Progenitor cell of endocrine pancreas (in vitro differentiated cells): ENCODE measurements at places on chromosomes 7 and 10.

DNA sequence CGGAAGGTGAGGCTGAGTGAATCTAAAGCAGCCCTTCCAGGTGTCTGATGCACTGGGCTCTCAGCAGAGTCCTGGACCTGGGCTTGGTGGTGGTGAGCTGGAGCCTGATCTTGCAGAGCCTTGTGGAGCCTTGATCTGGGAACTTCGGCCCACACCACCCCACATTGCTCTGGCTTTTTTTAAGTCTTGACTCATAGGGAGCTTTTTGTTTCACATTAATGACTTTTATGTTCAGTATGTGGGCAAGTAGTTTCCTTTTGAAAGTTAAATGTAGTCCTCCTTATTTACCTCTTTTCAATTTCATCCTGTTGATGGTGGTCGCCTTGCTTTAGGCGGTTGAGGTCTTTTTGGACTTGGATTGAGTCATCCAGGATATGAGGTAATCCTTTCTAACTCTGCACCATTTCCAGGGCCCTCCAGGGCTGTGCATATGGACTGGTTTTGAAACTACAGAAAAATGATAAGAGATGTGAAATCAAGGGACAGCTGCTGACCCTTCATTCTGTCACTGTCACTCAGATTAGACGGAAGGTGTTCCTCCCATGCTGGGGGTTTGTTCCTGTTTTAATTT, 2.9 kb upstream of the NRAP start:
- DNase-seq, result no peak

DNA sequence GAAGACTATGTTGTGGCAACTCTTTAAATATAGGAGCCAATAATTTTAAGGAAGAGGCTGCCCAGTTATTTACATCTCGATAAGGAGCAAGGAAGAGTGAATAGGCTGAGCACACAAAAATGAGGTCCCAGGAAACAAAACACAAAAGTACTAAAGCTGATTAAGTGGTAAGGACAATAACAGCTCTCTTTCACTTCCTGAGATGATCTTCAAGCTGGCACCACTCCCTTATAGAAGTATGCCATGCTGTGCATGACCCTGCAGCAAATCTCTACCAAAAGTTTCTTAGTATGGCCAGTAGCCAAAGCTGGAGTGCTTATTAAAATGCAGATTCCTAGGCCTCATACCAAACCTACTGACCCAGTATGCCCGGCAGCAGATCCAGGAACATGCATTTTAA, 39.7 kb downstream of the CADPS2 start:
- no peak for DNase-seq

GRCh38 chr10:29733323-29733722, 98.6 kb upstream of the SVIL start:
- DNase-seq, result no peak

- DNase-seq, result no peak
These were observed 5.5 kb upstream of the DUSP5 start for GRCh38 chr10:110492069-110492822.

DNA sequence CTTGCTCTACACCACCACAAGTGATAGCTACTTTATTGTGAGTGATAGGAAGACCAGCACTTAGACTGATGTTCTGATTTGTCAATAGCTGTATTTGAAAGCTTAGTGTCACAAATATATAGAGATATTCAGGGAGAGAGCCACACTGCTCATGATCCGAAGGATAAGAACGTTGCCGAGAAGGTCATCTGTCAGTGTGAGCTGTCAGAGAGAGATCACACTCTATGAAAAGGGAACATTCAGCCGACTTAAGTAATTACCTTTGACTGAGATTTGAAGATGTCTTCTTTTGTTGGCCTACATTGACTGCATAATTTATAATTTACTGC, 322.6 kb downstream of the TFEC start:
- DNase-seq, result no peak

DNA sequence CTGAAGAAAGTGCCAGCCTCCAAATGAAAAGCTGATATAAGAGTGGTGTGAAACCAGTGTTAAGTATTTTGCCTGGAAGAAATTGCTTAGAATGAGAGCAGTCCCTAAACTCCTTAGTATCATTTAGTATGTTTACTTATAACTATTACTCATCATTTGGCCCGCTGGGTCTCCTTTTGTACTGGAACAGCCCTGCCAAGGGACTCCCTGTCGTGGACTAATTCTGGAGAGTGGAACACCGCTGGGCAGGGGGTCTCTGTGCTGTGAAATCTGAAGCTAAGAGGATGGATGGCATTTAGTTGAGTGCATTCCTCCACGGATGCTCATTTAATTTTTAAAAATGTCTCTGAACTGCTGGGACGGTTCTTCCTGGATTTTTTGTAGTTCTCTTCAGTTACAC, 889.9 kb upstream of the C7orf33 start:
- DNase-seq, result no peak

DNA sequence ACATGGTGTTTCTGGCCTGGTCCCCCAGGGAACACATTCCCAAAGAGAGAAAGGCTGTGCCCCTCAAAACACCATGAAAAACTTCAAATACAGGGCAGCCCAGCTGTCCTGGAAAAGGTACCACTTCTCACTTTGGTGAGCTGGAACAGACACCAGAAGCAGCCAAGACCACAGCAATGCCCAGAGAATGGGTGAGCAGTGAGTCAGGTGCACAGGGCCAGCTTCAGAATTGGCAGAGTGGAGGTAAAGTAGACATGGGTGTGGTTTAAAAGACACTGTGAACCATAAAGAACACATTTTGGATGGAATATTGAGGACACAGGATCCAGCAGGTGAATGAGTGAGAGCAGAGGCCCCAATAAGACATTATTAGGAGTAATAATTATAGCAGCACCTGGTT, 51.3 kb downstream of the FAM13C start:
- DNase-seq, result no peak

- DNase-seq, result no peak
These were observed 2.9 kb downstream of the UBE3C start for GRCh38 chr7:157141525-157142060.

GRCh38 chr10:83647526-83647925, 491.8 kb upstream of the GHITM start:
- no peak for DNase-seq

- DNase-seq, result no peak
These were observed 6.7 kb upstream of the PILRA start for GRCh38 chr7:100366411-100367250.

GRCh38 chr10:132364594-132364970, 32.4 kb upstream of the PWWP2B start:
- no peak for DNase-seq

DNA sequence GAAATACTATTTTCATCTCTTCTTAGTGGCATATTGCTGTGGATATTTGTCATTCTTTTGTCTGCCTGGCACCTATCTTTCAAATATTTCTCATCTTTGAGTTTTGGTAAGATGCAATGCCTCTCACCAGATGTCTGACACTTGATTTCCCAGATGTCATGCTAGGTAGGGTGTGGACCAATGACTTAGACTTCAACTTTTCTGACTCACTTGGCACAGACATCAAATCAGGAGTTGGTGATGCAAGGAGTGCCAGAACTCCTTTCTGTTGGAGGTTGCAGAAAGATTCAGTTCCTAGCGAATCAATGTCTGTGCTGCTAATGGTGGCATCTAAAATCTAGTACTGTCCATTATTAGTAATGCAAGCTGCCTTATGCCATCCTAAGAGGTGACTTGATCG, 216.9 kb upstream of the FERD3L start:
- DNase-seq, result no peak

GRCh38 chr10:126503392-126504062, 115.2 kb upstream of the ADAM12 start:
- no peak for DNase-seq

DNA sequence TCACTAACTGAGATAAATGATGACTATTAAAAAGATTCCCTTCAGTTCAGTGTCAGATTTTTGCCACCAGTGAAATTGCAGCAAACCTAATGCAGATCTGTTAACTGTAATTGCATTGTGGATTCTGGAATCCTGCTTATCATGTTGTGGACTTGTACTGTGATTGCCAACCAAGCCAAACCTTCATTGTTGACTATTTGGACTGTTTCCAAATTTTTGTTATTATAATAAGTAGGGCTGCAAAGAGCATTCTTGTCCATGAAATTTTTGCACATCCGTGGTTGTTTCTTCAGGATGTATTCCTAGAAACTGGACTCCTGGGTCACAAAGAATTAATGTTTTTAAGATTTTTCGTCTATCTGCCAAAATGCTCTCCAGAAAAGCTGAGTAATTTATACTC, 281.6 kb upstream of the ZMIZ1 start:
- DNase-seq, result no peak

- no peak for DNase-seq
These were observed 189.6 kb downstream of the AUTS2 start for GRCh38 chr7:69787736-69788431.

DNA sequence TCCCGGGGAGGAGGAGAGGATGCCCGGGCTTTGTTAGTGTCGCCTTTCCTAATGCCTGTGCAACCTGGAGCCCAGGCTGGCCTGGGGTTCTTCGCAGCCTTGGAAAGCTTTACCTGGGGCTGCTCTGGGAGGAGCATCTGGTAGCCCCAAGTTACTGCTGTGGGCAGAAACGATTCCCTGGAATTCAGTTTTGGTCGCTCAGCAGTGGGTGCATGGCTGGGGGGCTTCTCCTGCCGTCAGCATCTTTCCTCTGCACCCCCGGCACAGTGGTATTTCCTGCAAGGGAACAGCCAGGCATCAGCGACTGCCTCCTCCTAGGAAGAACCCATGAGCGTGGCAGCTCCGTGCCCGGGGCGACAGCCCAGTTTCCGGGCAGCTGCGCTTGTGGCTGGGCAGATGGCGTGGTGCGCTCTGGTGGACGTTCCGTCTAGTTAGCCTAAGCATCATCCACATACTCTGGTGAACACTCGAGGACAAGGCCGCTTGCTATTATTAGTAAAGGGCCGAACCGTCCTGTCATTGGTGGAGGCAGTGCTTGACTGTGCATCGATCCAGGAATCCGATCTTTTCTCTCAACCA, 107.0 kb upstream of the BTBD16 start:
- peak; percentile 23 for DNase-seq

- no peak for DNase-seq
These were observed 11.4 kb downstream of the SH3PXD2A start for GRCh38 chr10:103843854-103844570.

- DNase-seq, result no peak
These were observed 129.3 kb downstream of the WNT2 start for GRCh38 chr7:117193564-117193963.

DNA sequence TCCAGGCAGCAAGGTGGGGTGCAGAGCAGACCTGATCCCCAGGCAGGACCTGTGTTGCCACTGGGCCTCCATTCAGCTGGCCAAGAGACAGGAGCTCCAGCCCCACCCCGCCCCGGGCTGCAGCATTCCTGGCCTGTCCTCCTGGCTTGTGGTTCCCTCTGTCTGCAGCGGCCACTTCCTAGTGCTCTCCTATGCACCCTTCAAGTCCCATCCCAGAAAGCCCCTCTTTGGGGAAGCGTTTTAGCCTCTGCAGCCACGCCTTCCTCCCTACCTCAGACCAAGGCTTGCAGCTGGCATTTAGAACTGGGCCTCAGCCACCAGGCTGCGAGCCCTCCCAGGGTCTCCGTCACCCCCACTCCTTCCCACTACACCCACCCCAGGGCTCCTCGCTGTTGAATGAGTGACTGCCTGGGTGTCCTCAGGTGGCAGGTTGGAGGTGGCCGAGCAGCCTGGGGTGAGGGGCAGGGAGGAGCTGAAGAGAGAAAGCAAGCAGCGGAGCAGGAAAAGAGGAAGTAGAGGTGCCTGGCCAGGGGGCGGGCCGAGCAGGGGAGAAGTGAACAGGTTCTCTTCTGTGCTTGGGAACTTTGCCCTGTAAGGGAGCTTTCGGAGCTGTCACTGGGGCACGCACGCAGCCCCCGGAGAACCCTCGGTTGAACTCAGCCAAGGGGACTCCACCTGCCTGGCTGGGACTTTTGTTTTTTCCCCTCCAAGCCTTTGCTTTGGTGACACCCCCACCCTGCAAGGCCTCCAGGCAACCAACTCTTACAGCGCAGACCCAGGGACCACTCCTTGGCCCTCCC, 109.1 kb upstream of the TNRC18 start:
- no peak for DNase-seq

GRCh38 chr10:133274751-133275683, 1.7 kb downstream of the ADAM8 start:
- DNase-seq, result no peak

DNA sequence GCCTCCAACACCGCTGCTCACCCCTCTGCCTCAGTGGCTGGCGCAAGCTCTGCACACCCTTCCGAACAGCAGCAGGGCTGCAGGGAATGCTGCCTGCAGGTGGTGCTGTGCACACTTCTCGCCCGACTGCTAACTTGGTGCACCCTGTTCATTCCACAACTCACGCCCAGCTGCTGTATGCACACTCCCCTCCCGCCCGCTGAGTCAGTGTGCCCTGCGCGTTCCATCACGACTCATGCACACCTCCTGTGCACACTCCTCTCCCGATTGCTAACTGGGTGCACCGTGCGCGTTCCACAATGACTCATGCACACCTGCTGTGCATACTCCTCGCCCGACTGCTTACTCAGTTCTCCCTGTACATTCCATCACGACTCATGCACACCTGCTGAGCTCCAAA, 21.5 kb downstream of the ADARB2 start:
- peak; percentile 25 for DNase-seq

- no peak for DNase-seq
These were observed 92.2 kb downstream of the AVL9 start for GRCh38 chr7:32587411-32587948.

DNA sequence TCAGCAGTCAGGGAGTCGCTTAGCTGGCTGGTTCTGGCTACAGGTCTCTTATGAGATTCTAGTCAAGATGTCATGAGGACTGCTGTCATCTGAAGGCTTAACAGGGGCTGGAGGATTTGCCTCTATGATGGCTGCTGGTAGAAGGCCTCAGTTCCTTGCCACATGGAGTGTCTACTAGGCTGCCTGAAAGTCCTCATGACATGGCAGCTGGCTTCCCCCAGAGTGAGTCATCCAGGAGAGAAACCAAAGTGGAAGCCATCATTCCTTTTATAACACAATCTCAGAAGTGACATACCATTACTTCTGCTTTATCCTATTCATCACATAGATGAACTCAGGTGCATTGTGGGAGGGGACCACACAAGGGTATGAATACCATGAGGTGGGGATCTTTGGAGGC, 75.1 kb downstream of the EXOC6 start:
- no peak for DNase-seq

DNA sequence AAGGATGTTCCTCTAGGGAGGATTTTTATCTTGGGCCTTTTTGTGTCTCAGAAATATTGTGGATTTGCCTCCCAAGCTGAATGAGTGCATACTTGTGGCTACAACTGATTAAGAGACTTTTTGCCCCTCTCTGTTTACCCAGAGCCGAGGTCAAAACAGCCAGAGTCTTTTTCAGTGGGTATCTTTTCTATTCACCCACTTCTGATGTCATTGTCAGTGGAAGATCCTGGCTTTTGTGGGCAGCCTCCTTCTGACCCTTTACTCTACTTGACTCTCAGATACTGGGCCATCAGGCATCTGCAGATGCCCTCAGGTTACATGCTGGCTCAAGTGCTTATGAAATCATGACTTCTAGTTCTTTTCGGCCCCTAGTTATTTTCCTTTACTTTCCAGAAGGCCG, 19.6 kb upstream of the PIP4K2A start:
- no peak for DNase-seq

DNA sequence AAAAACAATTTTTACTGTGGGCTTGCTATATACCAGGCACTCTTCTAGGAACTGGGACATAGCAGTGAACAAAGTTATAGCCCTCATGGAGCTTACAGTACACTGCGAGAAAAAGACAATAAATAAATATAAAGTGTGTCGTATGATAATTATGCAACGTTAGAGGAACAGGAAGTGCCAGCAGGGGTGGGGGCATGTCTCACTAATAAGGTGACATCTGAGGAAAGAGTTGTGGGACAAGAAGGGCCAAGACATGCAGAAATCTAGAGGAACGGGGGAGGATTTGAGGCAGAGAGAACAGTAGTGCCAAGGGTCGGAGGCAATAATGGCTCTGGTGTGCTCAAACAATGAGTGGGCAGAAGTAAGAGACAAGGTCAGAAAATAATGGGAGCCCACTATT, 52.8 kb downstream of the LMBR1 start:
- no peak for DNase-seq
